ENCODE measurements at places on chromosomes 5 and 9.

DNA sequence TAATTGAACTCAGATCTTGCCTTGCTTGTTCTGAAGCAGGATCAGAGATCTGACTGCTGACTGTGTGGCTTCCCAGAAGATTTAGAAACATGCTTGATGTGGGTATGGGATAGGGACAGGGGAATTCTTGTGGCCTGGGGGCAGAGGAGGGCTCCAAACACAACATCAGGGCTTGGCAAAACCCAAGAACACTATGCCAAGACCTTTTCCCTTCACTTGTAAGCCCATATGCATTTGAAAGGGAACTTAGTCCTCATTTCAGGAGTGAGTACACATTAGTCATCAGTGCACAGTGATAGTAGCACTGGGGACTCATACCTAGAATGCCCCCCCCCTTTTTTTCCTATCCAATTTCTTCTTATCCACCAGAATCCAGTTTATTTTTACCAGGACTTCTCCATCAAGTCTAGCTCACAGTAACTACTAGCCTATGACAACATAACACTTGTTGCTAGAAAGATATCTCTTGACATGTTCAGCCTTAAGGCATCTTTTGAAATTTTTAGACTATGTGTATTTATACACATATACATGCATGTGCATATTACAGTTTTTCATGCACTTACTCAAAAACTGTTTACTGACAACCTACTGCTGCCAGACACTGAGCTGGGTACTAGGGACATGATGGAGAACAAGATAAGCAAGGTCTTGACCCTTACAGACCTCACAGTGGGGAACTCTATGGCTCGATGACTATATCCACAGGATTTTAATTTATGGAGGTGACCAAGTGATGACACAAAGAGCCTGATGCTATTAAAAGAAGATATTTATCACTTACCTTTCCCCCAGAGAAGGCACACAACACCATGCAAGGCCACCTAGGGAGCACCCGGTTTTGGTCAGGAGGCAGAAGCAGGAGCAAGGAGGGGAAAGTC is 158.3 kb upstream of the MAP3K1 start:
- no peak for DNase-seq

GRCh38 chr9:34669809-34670562 is 7.5 kb upstream of the CCL27 start:
- no peak for DNase-seq

GRCh38 chr5:52886206-52886605 is 98.5 kb downstream of the ITGA1 start:
- no peak for DNase-seq

DNA sequence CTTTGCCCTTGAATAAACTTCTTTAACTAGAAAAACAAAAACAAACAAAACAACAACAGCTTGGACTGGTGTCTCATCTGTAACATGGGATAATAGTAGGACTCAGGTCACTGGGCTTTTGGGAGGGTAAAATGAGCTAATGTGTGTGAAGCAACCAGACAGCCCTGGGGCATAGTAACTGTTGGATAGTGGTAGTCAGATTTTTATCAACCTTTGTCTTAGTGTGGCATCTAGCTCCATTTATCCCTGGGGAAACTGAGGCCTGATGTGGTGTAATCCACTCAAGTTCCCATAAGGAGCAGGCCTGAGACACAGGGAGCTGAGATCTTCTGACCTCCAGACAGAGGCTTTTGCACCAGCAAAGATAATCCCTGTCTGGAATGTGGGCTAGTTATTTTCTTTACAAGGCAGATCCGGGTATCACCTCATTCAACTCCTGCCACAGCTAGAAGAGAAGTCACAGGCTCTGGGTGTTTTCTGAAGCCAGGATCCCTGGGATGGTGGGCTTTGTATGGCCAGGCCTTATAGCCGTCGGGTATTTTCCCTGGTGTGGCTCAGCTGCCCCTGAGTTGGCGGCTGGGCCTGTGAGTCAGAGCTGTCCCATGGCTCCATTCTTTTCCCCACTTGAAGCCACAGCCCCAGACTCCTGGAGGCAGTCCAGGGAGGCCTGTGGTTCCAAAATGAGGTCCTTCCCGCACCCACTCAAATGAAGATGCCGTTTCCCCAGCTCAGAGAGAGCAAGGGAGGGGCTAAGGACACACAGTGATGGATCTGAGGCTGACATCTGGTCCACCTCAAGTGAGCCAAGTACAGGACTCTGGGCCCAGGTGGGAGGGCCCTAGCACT is 26.1 kb upstream of the CSF1R start:
- DNase-seq, result peak; percentile 48

DNA sequence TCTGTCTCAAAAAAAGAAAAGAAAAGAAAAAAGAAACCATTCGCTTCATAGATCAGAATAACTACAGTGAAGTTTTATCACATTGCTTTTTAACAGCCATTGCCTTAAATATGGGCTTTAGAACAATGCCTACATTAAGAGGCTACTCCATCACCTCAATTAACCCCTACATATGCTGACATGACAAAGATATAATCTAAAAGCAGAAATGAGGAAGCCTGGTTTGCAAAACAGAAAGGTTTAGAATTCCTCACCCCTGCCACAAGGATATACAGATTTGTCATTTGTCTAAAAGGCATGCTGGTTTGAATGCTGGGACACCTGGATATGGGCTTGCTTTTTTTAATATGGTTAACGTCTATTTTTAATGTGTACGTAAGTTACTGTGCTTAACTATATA is 1353.0 kb upstream of the C9orf72 start:
- no peak for DNase-seq

GRCh38 chr5:538271-538771 is 14.1 kb upstream of the SLC9A3 start:
- no peak for DNase-seq

DNA sequence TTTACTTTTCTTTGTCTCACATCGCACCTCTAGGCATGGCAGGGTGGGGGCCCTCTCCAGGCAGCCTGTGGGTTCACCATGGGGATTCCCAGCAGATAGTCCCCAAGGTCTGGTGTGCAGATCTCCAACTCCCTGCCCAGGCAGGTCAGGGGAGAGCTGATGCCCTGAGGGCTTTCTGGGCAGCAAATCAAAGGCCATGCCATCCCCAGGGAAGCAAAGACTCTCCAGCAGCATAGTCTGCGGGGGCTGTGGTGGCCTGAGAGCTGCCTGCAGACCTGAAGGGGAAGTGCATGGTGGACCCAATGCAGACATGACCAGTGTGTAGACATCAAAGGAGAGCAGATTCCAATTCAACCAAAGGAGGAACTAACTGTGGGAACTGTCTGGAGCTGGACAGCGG is 7.7 kb downstream of the NEURL1B start:
- DNase-seq, result no peak

DNA sequence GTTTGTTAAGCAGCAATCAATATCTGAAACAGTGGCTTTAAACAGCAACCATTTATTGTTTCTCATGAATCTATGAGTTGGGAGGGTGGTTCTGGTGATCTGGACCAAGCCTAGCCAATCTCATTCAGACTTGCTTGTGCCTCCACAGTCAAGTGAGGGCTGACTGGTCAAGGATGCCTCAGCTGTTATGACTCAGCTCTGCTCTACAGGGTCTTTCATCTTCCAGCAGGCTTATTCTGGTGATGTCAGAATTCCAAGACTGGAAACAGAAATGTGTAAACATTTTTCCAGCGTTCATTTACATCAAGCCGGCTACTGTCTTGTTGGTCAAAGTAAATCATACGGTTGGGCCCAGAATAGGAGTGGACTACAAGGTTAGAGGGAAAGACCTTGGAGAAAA is 2.5 kb upstream of the PIP5K1B start:
- no peak for DNase-seq

DNA sequence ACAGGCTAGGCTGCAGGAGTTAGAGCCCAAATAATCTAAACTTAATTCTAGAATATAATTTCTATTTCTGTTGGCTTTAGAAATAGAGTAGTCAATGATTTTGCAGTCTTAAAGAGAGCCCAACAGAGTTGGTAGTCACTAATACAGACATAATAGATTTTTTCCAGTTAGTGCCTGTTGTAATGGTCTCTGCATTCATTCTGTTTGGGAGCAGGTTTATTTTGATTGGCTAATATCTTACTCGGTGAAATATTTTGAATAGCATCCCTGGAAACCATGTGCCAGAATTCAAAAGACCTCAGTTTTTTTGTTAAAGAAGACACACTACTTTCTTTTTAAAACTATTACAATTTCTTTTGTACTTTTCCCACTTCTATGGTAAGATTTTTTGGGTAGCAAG is 107.2 kb downstream of the RASGRF2 start:
- no peak for DNase-seq

- no peak for DNase-seq
Observed at GRCh38 chr9:91166796-91167366, 194.8 kb downstream of the AUH start.

- DNase-seq, result no peak
Observed at GRCh38 chr5:139908749-139909148, 113.1 kb downstream of the PSD2 start.

- no peak for DNase-seq
Observed at GRCh38 chr5:171246231-171246630, 62.8 kb upstream of the TLX3 start.

DNA sequence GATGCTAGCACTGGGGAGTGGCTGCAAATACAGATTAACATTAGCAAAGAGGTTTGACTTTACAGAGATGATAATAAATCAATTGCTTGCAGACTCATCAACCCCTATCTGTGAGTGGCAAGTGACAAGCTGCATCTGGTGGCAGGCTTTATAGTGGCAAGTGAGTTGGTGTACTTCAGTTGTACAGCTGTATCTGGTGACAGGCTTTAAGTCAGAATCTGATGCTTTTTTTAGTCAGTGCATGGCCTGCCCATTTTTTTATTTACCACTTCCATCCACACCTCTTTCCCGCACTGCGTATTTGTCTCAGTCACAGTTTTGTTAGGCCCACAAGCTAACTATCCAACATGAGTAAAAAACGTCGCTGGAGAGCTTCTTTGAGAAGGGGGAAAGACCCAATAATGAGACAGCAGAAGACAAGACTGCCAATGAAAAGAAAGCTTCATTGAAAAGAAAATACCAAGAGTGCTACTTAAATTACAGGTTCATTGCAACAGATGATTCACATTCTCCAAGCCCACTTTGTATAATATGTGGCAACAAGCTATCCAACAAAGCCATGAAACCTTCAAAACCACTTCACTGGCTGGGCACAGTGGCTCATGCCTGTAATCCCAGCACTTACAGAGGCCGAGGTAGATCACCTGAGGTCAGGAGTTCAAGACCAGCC is 23.1 kb downstream of the ANP32B start:
- DNase-seq, result no peak

DNA sequence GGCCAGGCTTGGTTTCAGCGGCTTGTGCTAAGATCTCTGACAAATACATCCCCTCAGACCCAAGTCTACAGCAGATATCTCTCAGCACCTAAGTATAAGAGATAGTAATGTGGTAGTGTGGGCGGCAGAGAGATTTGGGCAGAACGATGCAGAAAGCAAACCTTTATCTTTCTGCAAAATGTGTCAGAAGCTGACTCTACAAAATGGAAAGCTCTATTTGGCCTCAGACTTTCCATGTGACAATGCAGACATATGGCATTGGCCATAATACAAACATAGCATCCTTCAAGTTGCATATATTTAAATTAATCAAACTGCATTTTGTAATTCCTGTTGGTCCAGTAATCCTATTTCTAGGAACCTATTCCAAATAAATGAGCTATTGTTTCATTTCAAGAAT is 102.5 kb upstream of the RAI14 start:
- DNase-seq, result no peak

DNA sequence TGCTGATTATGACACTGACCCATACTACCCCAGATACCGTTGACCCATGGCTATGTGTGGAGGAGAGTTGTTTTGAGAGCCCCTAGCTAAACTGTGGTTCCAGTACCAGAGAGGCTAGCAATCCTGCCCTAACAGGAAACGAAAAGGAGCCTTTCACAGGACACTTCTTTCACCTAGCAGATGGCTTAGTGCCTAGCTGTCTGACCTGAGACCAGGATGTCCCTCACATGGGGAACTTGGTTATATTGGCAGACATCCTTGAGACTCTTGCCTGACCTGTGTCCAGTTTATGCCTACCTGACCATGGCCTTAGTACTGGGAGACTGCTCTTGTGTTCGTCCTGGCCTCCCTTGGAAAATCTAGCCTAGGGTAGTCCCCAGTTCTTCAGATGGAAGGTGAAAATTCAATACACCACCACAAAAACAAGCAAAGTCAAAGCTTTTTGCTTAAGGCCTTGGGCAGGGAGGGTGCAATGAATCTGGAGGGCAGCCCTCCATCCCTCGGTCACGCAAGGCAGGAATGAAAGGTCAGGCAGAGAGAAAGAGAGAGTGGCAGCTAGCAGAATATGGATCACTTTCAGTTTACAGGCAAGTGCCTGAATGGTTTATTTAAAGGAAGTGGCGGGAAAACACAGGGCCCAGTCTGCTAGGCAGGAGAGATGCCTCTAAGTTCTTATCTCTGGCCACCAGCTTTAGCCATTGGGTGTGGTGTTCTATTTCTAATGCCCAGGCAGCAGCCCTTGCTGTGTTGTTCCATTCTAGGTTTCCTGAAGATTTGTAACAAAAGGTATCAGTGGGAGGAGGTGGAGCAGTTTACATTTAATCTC is 16.4 kb upstream of the ZNF474 start:
- no peak for DNase-seq

DNA sequence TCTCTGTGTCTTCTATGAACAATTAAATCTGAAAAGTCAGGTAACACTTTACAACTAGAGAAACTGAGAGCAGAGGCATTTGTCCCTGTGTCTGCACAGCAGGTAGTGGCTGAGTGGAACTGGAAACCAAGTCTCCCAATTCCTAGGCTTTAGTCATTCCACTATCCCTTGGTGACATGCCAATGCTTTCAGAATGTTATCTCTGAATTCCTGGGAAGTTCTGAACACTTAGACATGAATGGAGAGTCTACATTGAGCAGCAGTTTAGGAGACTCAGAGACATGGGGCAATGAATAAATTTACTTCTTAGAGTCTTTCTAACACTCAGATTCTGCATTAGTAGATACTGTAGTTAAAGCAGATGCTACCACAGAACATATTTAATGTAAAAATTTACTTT is 94.8 kb upstream of the APC start:
- DNase-seq, result no peak

Measured in neuronal stem cell (in vitro differentiated cells).